Ascending aorta (tissue), 2 donors: ENCODE measurements at places on chromosomes 12 and 14. TPM values are rescaled to one million over a fixed set of nuclear protein-coding genes. Genes with fewer than 3 reads are reported as not detected.
A peak's percentile ranks its signal among the peaks of the same experiment; 100 is the strongest.

Gene OR4E2
- total RNA-seq = not detected

Gene MGP
- total RNA-seq = 3,618 TPM

Gene MAP3K9
- total RNA-seq = 0.96 TPM

Gene SLCO1B1
- not detected for total RNA-seq

Gene FGD4
- 47.5 TPM for total RNA-seq

DNA sequence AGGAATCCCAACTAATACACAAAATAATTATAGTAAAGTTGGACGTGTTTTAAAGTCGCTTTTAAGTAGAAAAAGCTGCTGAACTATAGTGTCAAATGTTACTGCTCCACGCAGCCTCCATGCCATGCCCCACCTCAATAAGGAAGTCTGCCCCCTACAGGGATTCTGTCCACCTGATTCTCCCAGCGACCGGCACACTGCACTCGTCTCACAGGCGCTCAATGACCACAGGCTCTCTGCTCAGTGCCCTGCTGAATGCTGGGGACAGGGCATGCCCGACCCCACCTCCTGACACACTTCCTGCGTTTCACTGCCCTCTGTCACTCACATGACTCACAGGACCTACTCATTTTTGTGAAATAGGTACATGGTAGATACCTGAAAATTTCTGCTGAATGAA lies 48.9 kb downstream of the BDKRB1 start:
- no peak overlapping the region for H3K4me3 ChIP-seq
- peaks cover 40% of the 10 kb centered on the region for H3K36me3 ChIP-seq
- no peaks in the 10 kb centered on the region for H3K4me1 ChIP-seq
- no peak overlapping the region for H3K27ac ChIP-seq
- no peaks in the 10 kb centered on the region for H3K27me3 ChIP-seq
- DNase-seq = no peak

DNA sequence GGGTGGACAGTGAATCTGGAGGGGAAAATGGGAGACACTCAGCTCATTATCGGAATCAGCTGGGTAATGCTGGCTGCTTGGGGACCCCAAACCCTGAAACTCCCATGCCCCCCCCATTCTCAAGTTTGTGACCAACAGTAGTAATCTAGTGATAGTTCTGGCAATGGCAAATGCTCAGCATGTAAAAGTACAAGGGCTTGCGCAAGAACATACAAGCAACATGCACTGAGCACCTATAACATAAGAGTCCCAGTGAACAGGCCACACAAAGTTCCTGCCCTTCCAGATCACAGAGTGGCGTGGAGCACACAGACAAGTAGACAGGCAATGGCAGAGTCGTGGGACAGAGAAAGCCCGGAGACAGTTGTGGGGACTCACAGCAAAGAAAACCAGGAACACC lies 407.9 kb downstream of the MED13L start:
- no peaks in the 10 kb centered on the region for H3K27me3 ChIP-seq
- no peak for DNase-seq
- no peaks in the 10 kb centered on the region for H3K4me1 ChIP-seq
- no peak overlapping the region for H3K27ac ChIP-seq

DNA sequence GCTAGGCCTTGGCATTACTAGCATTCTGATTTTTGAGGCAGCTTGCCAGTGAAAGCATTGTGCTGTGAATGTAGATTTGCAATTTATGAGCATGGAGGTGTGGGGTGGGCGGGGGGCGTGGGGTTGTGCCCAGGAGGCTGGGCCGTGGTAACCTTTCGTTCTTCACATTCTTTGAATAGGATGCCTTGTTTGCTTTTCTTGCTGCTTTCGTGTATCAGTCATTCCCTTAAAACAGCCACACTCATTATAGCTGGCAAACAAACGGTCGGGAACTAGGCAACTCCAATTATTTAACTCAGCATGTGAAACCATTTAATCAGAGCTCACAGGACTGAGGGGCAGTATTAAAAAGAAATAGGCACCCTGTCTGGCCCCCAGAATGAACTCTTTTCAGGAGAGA lies 115.9 kb upstream of the PELI2 start:
- no peak overlapping the region for H3K4me3 ChIP-seq
- H3K27ac ChIP-seq = no peak overlapping the region
- no peaks in the 10 kb centered on the region for H3K27me3 ChIP-seq
- no peak for DNase-seq

- no peak overlapping the region for H3K27ac ChIP-seq
- no peaks in the 10 kb centered on the region for H3K27me3 ChIP-seq
- no peak overlapping the region for H3K4me3 ChIP-seq
- H3K4me1 ChIP-seq = no peaks in the 10 kb centered on the region
- H3K36me3 ChIP-seq = no peaks in the 10 kb centered on the region
These were observed 315.6 kb upstream of the PRKD1 start for GRCh38 chr14:30243207-30243606.

DNA sequence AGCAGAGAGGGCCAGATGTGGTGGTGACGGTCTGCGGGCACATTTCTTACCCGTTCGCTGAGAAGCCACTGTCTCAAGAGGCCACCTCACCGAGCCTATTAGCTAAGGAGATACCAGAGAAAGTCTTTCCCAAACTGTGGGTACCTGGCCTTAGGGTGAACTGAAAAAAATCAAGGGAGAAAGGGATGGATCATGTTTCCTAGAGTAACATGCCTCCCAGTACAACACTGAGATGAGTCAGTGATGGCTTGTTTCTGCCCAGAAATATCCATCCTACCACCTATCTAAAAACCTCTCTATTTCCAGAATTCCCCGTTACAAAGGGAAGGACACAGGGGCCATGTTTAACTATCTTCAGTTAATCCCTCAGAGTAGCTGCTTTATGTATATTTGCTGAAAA lies 83.7 kb downstream of the LMNTD1 start:
- H3K27me3 ChIP-seq = no peaks in the 10 kb centered on the region
- no peak for DNase-seq
- H3K36me3 ChIP-seq = no peaks in the 10 kb centered on the region
- H3K27ac ChIP-seq = no peak overlapping the region

- no peak overlapping the region for H3K27ac ChIP-seq
- no peak for DNase-seq
- no peaks in the 10 kb centered on the region for H3K36me3 ChIP-seq
- no peaks in the 10 kb centered on the region for H3K4me1 ChIP-seq
- H3K27me3 ChIP-seq = no peaks in the 10 kb centered on the region
These were observed 188.0 kb upstream of the SLC16A7 start for GRCh38 chr12:59407799-59408198.

- no peak overlapping the region for H3K27ac ChIP-seq
- no peaks in the 10 kb centered on the region for H3K36me3 ChIP-seq
- no peaks in the 10 kb centered on the region for H3K27me3 ChIP-seq
These were observed 1590.5 kb upstream of the TMEM132C start for GRCh38 chr12:126676434-126676833.

DNA sequence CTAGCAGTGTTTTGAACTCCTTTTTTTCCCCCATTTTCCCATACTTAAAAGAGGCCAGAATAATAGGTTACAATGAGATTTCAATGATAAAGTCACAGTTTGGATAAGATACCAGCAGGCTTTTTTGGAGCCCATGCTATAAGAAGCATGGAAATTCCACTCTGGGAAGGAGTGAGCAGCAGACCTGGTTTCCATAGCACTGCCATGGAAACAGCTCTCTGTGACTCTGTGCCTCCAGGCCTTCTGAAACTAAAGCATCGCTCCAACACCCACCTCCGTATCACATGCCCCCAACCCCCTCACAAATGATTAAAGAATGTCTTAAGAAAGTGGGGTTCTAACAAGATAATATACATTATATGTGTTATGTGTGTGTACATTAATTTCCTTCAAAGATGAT lies 165.0 kb downstream of the GRIN2B start:
- DNase-seq = no peak
- no peak overlapping the region for H3K27ac ChIP-seq
- no peaks in the 10 kb centered on the region for H3K4me1 ChIP-seq
- H3K4me3 ChIP-seq = no peak overlapping the region
- no peaks in the 10 kb centered on the region for H3K36me3 ChIP-seq

DNA sequence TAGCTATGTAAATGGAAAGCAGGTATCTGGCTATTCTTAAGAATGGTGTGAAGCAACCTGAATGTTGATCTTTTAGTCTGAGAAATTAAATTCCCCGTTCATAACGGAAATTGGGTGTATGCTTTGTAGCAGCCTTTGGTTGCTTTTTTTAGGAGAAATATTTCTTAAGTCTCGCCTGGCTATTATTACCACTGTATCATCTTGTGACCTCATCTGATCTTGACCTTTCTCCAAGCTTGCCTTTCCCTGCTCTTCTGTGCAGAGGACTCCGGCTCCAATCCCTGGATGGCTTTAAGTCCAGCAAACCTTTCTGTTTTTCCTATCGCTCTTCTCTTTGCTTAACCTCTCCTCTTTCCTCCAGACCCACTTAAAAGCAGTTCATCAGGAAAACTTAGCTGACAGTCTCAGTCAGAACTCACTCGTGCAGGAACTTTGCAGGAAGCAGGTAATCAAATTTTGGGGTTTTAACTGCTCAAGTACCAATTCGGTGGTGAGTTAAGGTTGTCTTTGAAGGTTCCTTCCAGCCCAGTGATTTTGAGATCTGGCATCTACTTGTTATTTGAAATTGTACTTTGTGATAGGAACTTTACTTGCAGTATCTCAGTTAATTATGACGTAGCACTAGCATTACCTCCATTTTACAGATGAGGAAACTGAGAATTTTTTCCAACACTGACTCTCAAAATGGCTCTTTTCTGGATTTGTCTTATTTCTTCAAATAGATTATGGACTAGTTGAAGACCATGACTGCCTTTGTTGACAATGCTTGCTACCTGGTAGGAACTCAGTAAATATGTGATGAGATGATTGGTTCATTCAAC lies 14.1 kb downstream of the PPFIBP1 start:
- peak overlapping the region; percentile 81 for H3K27ac ChIP-seq
- peaks cover 11% of the 10 kb centered on the region for H3K36me3 ChIP-seq
- H3K27me3 ChIP-seq = no peaks in the 10 kb centered on the region
- H3K4me3 ChIP-seq = peak overlapping the region; percentile 30
- H3K4me1 ChIP-seq = peaks cover 15% of the 10 kb centered on the region

DNA sequence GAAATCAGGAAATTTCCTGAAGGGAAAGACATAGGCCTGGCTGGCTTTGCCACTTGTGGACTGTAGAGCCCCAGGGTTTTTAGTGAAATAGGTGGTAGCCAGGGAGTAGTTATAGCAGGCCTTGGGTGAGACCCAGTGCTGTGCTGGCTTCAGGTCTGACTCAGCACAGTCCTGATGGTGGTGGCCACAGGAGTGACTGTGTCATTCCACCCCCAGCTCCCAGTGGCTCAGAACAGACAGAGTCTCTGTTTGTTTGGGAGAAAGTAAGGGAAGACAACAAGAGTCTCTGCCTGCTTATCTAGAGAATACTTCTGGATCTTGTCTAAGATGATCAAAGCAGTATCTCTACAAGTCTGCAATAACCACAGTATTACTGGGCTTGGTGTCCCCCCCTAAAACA lies 27.5 kb upstream of the OR6J1 start:
- no peak overlapping the region for H3K27ac ChIP-seq
- H3K4me1 ChIP-seq = no peaks in the 10 kb centered on the region
- H3K27me3 ChIP-seq = no peaks in the 10 kb centered on the region
- H3K36me3 ChIP-seq = no peaks in the 10 kb centered on the region
- no peak for DNase-seq

GRCh38 chr12:127542391-127542790 lies 724.6 kb upstream of the TMEM132C start:
- no peak overlapping the region for H3K4me3 ChIP-seq
- H3K4me1 ChIP-seq = no peaks in the 10 kb centered on the region
- H3K36me3 ChIP-seq = no peaks in the 10 kb centered on the region
- no peak for DNase-seq
